ENCODE measurements at places on chromosomes 12 and 14.

GRCh38 chr12:118714051-118714460 lies 267.3 kb upstream of the SRRM4 start:
- peak; percentile 74 for DNase-seq

- DNase-seq, result no peak
These were observed 826 bp upstream of the HOXC6 start for GRCh38 chr12:54027442-54027786.

DNA sequence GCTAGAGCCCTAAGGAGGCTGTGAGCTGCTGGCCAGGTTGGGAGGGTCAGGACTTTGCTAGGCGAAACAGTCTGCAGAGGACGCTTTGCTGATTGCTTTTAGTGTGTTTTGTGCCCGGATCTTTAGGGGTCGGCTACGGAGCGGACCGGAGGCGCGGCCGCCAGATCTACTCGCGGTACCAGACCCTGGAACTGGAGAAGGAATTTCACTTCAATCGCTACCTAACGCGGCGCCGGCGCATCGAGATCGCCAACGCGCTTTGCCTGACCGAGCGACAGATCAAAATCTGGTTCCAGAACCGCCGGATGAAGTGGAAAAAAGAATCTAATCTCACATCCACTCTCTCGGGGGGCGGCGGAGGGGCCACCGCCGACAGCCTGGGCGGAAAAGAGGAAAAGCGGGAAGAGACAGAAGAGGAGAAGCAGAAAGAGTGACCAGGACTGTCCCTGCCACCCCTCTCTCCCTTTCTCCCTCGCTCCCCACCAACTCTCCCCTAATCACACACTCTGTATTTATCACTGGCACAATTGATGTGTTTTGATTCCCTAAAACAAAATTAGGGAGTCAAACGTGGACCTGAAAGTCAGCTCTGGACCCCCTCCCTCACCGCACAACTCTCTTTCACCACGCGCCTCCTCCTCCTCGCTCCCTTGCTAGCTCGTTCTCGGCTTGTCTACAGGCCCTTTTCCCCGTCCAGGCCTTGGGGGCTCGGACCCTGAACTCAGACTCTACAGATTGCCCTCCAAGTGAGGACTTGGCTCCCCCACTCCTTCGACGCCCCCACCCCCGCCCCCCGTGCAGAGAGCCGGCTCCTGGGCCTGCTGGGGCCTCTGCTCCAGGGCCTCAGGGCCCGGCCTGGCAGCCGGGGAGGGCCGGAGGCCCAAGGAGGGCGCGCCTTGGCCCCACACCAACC lies 1.5 kb downstream of the HOXC6 start:
- DNase-seq, result no peak

GRCh38 chr12:29743077-29743476 lies 40.7 kb downstream of the TMTC1 start:
- no peak for DNase-seq

DNA sequence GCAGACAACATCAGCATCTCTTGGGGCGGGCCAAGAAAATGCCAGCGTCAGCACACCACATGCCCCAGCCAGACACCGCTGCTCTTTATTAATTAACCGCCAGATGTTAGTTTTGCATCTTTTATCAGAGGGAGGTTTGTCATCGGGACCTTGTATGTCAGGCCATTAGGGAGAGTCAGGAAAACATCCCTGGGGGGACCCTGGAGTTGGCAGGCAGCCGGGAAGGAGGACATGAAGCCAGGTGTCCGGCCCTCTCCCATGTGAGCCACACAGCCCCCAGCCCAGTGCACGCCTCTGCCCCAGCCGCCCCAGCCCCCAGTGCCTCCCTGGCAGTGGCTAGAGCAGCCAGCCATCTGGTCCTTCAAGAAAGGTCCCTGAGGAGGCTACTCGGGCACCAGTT lies 56.9 kb upstream of the FAM222A start:
- no peak for DNase-seq

DNA sequence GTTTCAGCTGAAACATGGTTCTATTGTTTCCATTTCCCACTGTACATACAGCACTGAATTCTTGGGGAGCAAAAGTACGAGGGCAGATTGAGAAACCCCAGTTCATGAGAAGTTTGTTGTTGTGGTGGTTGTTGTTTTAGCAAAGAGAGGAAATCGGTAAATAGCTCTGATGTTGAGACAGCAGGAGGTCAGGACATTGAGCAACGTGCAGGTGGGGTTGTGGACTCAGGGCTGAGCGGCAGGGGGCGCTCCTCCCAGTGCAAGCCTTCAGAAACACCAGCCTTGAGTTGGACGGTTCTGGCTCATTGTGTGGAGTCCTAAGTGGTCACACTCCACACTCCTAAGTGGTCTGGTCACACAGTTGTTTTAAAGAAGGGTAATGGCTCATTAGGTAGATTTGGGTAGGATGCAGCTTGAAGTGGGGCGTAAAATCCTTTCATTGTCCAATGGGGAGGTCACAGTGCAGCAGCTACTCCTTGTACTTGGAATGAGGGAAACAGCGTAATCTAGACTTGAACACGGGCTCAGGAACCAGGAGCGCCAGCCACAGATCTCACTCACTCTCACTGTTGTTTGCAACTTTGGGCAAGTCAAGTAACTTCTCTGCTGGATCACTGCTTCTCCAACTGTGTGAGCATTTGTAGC lies 14.5 kb upstream of the PWP1 start:
- DNase-seq, result no peak

- DNase-seq, result peak; percentile 54
These were observed 5.9 kb downstream of the CBX5 start for GRCh38 chr12:54273981-54274380.

DNA sequence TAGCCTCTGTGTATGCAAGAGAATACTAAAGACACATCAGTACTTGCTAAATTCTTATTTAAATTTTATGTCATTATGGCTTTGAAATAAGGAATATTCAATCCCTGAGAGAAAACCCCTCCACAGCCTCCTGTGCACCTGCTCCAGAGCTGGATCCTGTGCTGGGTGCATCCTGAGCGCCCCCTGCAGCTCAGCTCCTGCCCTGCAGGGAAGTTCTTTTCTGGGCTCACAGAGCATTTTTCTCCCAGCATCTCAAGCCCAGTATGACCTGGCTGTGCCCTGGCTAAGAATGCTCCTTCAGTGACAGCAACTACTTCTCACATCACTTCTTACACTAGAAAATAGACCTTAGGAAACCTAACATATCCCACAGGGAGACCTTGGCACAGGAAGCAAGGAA lies 1211.7 kb downstream of the TMEM121 start:
- no peak for DNase-seq

GRCh38 chr14:20626274-20626673 lies 15.2 kb downstream of the OR6S1 start:
- no peak for DNase-seq

DNA sequence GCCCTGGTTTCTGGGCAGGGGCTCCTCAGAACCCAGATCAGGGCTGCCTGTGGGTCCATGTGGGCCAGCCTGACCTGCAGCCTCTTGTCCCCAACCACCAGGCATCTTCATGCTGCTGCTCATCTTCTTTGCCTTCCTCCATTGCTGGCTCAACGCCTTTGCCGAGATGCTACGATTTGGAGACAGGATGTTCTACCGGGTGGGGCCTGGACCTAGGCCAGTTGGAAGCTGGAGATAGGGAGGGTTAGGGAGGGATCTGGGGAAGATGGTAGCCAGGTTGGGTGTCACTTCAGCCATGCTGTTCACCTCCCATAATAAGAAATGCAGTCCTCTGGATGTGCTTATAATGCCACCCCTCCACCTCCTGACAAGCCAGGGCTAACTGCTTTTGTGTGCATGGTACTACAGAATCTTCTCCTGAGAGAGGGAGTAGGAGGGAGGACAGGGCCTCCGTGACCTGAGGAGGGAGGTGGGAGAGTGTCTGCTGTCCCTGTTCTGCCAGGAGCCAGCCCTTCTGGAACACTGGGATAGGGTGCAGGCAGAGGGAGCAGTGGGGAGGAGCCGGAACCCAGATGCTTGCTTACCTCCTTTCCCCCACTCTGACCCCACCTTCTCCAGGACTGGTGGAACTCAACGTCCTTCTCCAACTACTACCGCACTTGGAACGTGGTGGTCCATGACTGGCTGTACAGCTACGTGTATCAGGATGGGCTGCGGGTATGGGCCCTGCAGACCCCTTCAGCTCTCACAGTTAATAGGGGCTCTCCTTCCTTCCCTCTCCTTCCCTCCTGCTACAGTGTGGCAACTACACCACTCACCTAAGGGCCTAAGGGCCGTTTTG lies 17.6 kb downstream of the SOAT2 start:
- DNase-seq, result no peak

- DNase-seq, result no peak
These were observed 52.4 kb downstream of the BRMS1L start for GRCh38 chr14:35878272-35879150.

DNA sequence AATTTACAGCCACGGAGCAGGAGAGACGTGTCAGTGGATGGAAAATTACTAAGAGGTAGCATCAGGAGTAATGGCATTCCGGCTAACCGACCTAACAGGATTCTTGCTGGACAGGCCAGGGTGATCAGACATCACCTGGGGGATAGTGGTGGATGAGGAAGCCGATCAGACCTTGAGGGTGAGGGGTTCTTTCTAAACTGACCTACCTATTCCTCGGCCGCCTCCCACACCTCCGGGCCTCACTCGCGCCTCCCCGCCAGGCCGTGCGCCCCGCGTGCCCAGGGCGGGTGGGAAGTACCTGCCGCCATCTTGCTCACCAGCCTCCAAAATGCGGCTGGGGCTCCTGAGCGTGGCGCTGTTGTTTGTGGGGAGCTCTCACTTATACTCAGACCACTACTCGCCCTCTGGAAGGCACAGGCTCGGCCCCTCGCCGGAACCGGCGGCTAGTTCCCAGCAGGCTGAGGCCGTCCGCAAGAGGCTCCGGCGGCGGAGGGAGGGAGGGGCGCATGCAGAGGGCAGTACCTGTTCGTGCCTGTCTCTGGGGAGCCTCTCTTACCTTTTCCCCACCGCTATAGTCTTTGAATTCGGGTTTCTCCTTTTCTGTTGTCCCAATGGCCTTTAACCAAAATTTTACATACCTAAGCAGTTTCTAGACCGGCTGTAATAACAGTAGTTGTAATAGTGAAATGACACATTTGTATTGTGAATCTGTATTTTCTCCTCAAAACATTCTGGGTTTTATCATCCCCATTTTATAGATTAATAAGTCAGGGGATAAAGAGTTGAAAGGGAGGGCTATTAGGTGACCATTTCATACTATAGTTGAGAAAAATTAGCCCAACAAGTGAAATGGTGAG lies at the start of gene TMPRSS12:
Gene TMPRSS12, plus strand, starts transcription at position 290 of the 857 bp plus-strand sequence. Its CDS starts 39 bp downstream, at position 329.
- no peak for DNase-seq

DNA sequence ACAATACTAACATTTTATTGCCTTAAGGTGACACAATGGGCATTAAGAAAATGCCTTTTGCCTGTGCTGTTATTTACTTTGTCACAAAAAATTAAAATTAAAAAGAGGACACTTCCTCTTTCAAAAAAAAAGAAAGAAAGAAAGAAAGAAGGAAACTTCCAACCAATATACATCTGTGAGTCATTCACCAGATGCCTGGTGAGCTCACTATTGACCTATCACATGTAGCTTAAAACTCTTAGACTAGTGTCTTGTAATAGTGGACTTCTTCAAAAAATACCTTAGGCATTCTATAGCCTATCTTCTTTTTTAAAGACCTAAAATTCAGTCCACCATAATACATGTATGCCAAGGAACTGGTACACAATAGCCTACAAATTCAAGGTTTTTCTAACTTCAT lies 4.9 kb upstream of the SOX5 start:
- DNase-seq, result no peak

DNA sequence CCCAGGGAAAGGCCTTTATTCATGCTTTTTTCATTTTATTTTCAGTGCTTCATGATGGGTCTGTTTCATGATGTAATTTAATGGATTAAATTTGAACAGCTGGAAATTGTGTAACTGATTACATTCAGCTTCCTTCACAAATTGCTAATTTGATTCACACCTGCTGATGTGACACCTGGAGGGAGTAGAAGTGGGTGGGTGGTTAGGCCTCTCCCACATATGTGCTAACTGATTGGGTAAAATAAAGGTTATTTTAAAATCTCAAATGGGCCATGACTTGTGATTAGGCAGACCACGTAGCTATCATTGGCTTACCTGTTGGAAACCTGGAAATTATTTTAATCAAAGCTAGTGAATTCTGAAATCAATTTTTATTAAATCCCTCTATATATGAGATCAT lies 142.1 kb downstream of the GXYLT1 start:
- DNase-seq, result no peak

- no peak for DNase-seq
These were observed 177.0 kb upstream of the CNTN1 start for GRCh38 chr12:40515041-40515816.

DNA sequence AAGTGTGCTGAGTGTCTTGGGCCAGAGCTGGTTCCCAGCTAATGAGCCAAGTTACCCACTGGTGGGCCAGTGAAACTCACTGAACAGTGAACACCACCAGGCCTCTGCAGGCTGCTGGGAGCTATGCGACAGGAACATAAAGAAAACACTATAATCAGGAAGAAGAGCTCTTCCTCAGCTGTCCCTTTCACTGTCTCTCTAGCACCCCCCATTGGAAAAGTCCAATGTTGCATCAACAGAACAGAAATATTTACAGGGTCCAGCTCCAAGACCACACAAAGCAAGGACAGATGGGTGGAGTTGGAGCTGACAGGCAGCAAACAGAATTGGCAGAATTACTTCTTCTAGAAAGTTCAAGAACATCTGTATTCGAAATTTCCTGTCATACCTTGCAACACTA lies 903.6 kb upstream of the TMEM132C start:
- DNase-seq, result no peak

GRCh38 chr12:51390457-51390856 lies 749 bp downstream of the GALNT6 start:
- DNase-seq, result no peak

DNA sequence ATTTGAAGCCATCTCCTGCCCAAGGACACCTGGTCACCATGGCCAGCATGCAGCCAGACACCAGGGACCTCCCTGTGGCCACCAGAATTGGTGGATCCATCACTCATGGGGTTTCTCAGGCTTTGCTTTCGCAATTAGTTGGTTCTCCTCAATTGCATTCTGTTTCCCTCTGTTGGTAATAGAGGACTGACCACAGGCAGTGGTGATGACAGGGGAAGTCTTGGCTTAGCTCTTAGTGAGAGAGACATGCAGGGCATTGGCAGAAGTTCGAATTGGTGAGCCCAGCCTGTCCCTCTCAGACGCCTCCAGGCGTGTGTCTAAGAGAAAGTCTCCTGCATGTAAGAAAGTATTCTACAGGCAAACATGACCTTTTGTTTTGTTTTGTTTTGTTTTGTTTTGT lies 21.3 kb downstream of the HCAR2 start:
- DNase-seq, result no peak

DNA sequence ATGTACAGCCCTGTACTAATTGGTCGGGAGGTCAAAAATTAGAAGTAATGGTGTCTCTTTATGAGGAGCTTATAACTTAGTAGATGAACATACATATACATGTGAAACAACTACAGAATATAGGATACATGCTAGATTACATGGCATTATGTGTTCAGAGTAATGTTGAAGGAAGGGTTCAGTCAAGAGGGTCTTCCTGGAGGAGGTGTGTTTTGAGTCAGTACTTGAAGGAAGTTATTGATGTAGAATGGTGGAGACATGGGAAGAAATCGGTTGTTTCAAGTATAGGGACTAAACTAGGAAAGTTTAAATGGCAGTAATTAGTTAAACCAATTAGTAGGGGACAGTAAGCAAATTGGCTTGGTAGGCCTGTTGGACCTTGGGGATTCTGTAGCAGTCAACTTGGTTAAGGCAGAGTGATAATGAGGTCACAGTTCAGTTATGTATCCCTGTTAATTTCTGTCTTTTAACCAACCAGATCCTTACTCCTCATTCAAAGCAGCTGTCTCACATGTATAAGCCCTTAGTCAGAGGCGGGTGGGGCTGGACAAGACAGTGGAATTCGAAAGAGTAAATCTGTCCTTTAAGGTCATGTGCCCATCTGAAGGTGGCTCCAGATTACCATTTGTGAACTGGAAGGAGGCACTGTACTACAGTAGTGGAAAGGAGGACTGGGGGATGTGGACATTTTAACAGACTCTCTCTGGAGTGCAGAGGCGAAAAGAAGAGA lies 3.5 kb upstream of the ANKRD52 start:
- no peak for DNase-seq

Measured in NCI-H510A treated with DMSO at 0.1 percent for 48 hours (cell line).